Glomerular endothelial cell (primary cell): ENCODE measurements at places on chromosomes 1 and 21. TPM values are rescaled to one million over a fixed set of nuclear protein-coding genes. Genes with fewer than 3 reads are reported as not detected.

GRCh38 chr1:88061492-88062177, 622.4 kb upstream of the PKN2 start:
- peak; percentile 4 for DNase-seq

- no peak for DNase-seq
Measured at GRCh38 chr21:42460391-42461184, 35.4 kb downstream of the RSPH1 start.

DNA sequence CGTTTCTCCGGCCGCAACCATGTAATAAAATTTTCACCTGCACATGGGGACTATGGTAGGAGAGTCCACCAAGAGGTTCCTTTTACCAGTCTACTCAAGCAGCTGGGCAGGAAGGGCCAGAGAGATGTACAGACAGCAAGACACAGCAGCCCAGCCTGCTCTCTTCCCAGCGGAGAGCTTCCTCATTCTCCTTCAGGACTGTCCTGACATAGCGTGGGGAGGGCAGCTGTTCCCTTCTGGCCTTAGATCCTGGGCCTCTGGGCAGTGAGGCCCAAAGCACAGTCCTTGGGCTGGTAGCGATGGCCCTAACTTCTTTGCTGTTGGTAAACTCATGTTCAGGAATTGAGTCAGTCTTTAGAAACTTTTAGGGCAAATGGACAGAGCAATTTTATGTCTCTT, 89.1 kb downstream of the BCAR3 start:
- DNase-seq = no peak

DNA sequence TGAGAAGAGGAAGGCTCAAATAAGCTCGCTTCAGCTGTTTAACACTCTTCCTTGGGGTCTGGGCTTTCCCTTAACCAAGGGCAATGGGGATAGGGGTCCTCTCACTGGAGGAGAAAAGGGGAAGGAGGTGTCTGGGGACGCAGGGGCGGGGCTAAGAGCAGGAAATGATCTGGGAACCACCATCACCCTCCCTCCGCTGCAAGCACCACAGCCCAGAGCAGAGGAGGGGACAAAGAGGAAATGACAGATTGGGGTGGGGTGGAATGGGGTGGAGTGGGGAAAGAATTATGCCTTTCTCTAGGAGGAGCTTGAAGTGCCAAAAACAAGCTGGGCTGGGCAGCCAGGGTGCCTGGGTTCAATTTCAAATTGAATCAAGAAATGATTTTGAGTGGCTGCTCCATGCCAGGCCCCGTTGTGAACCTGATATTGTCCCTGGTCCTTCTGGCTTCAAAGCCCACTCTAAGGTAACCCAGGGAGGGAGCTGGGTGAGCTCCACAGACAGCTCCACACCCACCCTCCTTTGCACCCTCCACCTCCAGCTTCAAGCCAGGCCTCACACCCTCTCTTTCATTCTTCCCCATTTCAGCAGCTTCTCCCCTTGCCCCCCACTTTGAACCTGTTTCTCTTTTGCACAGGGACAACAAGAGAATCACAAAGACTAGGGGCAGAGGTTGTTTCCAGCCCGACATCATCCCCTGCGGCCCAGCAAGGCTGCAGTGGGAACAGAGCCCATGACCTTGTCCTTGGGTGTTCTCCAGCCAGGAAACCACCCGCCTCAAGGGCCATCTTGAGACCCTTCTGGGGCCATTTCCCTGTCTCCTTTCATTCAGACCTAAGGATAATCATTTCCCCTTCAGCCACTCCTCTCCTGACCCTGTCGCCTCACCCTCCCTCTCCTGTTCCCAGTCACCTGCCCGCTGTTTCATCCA, 1.1 kb downstream of the ARHGAP30 start:
- DNase-seq = no peak

DNA sequence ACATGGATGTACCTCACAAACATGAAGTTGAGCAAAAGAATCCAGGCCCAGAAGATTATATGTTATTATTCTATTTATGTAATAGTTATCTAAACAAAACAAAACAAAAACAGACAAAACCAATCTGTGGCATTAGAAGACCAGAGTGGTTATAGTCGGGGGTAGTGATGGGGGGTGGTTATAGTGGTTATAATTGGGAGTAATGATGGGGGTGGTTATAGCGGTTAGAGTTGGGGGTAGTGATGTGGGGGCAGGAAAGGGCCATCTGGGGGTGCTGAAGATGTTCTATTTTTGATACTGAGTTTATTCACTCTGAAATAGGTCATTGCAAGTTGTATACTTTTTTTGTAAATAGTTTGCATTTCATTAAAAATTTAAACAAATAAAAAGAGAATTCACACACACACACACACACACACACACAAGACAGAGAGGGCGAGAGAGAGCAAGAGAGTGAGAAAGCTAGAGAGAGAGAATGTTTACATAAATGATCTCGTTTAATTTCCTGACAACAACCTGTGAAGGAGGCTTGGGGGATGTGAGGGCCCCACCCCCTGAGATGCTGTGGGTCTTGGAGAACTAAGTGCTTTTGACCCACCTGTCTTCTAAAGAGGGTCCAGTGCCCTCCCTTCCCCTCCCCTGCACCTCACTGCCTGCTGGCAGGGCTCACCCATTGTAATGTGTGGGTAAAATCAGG, 37.4 kb downstream of the RHOU start:
- no peak for DNase-seq

GRCh38 chr1:94349853-94350252, 68.3 kb upstream of the ABCD3 start:
- no peak for DNase-seq

DNA sequence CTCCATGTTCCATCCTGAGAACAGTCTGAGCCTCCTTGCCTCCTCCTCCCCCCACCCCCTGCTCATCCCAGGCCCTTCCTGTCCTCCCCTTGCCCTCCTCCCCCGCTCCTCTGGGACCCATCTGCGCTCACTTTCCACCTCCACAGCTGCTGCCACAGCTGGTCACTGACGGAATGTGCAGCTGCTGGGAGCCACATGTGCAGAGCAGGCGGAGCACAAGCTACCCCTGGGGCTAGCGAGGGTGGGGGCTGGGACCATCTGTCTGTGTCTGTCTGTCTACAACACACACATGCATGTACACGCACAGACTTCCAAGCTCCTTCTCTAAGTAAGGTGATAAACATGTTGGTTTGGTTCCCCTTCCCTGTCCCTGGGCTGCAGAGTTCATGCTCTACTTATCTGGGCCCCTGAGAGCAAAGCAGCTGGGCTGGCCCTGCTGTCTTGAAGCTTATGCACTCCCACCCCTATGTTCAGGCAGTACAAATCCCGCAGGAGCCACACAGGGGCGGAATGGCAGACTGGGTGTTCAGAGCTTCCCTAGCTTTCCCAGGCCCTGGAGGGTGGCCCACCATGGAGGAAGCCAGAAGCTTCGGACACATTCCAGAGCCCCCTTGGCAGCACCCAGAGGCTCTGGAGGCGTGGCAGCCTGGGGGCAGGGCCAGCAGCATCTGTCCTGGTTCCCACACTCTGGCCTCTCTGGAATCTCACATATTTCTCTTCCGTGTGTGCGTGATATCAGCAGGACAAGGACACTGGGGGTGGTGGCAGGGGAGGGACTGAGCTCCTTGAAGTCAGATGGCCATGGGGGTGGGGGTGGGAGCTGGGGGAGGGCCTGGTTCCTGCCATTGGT, 7.0 kb upstream of the HEYL start:
- DNase-seq = no peak

- no peak for DNase-seq
Measured at GRCh38 chr21:33219300-33219699, 10.4 kb upstream of the IFNAR2 start.

GRCh38 chr1:96660051-96660450, 61.5 kb upstream of the PTBP2 start:
- DNase-seq = no peak

The FCRLB gene
- total RNA-seq = 3.0 and 4.9 TPM in 2 replicates

The CHI3L1 gene
- total RNA-seq = 0.12 and 0.48 TPM in 2 replicates

The PGBD5 gene
- 0.10 and 0.12 TPM in 2 replicates for total RNA-seq
